BE2C (cell line): ENCODE measurements at places on chromosomes 16 and 17.

DNA sequence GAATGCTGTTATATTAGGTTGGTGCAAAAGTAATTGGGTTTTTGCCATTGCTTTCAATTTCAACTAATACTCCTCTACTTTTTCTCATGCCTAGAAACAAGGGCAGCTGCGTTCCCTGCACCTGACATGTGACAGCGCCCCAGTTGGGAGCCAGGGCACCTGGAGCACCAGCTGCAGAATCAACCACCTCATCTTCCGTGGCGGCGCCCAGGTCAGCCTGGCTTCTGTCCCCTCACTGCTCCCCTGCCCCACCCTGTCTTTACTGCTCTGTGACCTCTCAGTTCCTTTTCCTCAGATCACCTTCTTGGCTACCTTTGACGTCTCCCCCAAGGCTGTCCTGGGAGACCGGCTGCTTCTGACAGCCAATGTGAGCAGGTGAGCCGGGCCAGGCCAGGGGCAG, 16.4 kb upstream of the ITGAD start:
- DNase-seq, result no peak

GRCh38 chr16:26247063-26247462, 555.3 kb downstream of the HS3ST4 start:
- DNase-seq, result no peak

GRCh38 chr17:40089077-40089895, 11.1 kb downstream of the NR1D1 start:
- no peak for DNase-seq

DNA sequence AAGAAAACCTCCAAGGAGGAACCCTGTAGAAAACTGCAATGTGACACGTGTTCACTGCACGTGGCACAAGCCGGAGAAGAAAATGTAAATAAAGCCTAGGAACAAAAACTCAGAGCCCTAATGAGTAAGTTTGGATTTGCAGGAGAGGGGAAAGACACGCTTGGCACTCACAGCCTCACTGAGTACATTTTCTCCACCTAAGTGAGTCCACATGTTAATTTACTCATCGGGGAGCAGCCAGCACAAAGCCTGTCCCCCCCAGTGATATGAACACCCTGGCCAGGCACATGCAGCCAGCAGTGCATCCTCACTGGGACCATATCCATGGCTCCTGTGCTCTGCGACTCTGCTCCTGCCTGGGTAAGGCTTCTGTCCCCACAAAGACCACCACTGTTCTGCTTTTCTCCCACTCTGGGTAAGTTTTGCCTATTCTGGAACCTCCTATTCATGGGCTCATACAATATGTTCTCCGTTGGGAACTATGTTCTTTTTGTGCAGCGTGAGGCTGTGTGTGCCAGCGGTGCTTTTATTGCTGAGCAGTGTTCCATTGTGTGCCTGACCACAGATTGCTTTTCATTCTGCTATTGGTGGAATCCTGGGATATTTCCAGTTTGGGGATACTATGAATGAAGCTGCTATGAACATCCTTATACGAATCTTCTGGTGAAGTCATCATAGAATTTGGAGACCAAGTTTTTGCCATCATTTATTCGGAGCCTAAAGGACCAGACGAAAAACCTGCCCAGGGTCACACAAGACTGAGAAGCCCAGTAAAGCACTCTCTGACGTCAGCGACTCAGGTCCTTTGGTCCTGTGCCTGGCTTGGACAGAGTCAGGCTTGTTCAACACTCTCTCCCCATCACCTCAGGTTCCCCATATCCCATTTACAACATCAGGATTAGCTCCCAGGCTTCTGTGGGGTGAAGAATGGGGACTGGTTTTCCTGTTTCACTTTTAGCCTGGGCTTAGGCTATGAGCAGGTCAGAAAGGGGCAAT, 53.3 kb downstream of the RNF112 start:
- no peak for DNase-seq

DNA sequence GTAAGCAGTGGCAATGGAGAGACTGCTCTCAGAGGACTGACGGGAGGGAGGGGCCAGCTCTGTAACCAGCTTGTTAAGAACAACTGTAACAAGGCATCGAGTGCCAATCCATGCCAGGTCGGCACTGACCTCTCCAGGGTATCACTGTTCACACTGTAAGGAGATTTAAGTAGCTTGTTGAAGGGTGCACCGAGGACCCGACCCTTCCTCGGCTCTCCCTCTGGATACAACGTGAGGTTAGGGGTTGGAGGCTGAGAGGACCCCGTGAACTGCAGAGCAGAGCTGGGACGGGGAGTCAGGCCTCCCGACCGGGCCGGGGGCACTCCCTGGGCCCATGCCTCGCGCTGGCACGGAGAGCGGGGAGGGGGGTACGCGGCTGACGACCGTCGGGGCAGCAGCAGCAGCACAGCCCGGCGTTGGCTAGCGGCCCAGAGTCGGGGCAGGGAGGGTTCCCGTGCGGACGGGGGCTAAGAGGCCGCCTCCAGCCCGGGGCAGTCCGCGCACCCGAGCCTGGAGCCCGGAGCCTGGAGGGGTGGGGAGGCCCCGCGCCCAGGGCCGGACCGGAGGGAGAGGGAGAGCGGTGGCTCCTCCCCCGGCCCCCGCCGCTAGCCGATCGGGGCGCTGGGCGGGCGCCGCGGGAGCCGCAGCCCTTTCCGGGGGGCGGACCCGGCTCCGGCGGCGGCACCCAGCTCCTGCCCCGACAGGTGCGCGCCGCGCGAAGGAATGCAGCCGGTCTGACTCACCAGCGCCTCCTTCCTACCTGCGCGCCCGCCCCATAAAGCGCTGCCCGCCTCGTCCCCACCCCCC, at the start of gene ITGB4:
Gene ITGB4 (plus strand): TSS at position 804 of the 807 bp plus-strand sequence. CDS start 3,245 bp downstream, outside the sequence.
- DNase-seq, result no peak

- no peak for DNase-seq
Measured at GRCh38 chr16:51497541-51498211, 346.6 kb upstream of the SALL1 start.

- no peak for DNase-seq
Measured at GRCh38 chr17:49333804-49334203, 28.2 kb downstream of the ZNF652 start.

DNA sequence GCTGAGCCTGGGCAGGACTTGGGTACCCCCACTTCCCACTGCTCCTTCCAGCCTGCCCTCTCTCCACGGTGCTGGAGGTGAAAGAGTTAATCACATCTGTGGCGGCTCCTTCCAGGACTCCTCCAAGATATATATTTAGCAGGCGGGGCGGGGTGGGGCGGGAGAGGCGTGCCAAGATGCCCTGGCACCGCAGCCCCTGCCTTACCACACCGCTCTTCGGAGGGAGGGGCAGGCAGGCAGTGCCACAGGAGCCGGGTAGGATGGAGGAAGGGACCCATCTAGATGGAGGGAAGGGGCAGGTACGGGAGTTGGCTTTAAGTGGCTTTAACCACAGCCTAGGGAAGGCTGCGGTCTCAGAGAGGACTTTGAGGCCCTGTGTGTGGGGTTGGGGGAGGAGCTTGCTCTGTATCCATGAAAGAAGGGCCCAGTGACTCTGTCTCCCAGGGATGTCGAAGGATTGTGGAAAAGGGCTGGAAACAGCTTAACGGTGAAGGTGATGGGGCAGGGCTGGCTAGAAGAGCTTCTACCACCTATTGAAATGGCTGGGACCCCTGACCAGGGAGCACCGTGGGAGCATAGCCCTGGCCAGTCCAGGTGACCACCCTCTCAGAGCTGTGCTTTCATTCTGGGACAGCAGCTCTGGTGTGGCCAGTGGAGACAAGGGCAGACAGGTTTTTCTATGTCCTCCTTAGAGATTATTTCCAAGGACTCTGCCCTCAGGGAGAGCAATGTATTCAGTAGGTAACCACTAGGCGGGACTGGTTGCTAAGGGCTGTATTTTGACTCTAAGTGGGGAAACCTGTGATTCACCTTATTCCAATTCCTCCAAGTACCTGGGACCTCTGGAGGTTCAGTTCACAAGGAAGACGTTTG, 13.0 kb downstream of the GPR142 start:
- DNase-seq, result no peak

DNA sequence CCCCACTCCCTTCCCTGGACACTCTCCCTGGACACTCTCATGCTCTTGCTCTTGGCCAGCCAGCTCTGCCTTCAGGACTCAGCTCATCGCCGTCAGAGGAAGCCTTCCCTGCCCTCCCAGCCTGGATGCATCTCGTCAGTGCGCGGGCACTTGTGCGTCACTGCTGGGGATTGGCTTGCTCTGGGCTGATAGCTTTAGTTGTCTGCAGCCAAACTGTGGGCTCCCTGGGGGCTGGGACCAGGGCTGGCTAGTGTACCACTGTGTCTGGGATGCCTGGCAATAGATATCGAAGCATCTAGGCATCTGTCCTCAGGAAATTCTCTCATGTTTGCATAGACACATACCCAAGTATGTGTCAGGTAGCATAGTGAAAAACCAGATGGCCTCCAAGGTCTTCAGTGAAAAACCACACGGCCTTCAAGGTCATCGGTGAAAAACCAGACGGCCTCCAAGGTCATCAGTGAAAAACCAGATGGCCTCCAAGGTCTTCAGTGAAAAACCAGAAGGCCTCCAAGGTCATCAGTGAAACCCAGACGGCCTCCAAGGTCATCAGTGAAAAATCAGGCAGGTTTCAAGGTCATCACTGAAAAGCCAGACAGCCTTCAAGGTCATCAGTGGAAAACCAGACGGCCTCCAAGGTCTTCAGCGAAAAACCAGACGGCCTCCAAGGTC, 72.0 kb downstream of the CMIP start:
- DNase-seq, result peak; percentile 65

- DNase-seq, result no peak
Measured at GRCh38 chr17:17514361-17514992, 18.3 kb upstream of the RASD1 start.

DNA sequence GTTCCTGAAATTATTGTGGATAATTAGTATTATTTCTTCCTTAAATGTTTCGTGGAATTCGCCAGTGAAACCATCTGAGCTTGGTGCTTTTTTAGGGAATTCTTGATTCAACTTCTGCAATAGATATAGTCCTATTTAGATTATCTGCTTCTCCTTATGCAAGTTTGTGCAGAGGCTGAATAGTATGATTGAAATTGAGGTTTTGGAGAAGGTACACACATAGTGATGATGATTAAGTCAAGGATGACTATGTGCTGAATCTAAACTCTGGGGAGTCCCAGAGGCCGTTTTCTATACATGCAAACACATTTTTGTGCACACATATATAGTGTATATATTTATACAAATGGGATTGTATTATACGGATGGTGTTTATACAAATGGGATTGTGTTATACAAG, 5.2 kb upstream of the MYH4 start:
- no peak for DNase-seq

DNA sequence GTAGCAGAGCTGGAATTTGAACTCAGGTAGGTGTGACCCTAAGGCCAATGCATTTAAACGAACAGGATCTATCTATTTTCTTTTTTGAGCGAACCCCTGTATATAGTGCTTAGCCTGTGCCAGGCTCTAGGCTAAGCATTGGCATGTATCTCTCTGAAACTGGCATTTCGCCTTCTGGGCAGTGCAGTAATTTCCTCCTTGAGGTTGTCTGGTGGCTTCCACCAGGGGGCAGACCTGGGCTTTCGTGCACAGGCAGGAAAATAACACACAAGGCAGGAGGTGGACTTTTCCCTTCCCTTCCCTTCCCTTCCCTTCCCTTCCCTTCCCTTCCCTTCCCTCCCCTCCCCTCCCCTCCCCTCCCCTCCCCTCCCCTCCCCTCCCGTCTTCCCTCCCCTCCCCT, 34.4 kb upstream of the PRKCB start:
- peak; percentile 74 for DNase-seq

- DNase-seq, result no peak
Measured at GRCh38 chr16:23587726-23588125, 8.4 kb downstream of the NDUFAB1 start.

- no peak for DNase-seq
Measured at GRCh38 chr17:64777415-64778239, 115.5 kb upstream of the SMURF2 start.

- DNase-seq, result no peak
Measured at GRCh38 chr17:329784-330420, 22.7 kb downstream of the RPH3AL start.

- DNase-seq, result no peak
Measured at GRCh38 chr16:72621651-72622050, 426.3 kb downstream of the ZFHX3 start.

DNA sequence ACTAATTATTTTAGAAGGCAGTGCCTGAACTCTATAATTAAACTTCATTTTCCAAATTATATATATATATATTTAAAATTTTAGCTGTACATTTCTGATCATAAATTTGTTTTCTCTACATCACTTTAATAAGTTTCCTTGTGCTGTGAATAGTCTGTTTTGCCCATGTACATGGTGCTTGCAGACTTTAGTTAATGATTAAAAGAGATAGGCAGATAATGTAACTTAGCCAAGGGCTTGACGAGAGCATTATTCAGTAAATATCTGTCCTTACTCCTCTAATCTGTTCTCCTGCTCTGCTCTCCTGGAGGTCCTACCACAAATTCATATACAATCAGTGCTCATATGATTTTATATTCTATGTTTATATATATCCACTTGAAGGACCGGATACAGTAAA, 595.2 kb upstream of the KIF2B start:
- DNase-seq, result no peak

DNA sequence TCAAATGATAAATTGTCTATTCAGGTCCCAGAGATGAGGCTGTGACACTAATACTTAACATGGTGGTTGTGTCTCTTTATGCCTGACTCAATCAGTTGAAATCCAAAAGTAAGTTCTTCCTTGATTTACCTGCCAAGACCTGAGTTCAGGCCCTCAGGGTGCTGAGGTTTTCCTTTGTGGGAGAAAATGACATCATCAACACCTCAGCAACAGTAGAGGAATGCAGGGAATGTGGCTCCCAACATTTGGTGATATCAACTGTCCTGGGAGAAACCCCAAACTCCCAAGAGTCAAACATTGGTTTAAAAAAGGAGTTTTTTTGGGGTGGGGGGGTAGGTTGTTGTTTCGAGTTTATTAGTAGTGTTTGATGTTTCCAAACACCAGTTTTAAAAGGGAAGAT, 14.7 kb downstream of the RNF43 start:
- DNase-seq, result no peak

GRCh38 chr16:13181432-13181831, 280.0 kb downstream of the SHISA9 start:
- no peak for DNase-seq

DNA sequence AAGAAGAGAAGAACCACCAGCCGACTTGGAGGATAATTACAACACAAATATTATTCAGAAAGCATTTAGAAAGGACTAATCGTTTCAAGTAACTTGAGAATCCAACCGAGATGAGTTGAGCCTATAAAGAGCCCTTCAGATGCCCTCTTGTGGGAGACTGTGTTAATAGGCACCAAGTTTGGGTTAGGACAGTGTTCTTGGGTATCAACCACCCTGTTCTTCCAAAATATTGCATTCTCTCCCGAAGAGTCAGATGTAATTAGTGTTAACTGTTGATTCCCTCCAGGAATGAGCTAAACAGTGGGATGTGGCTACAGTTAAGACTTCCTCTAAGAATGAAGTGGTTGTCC, 87.8 kb upstream of the NOL11 start:
- no peak for DNase-seq
